CD4-positive, alpha-beta T cell treated with Interleukin-12 subunit alpha and Interleukin-12 subunit beta, for 1 hour (primary cell): ENCODE measurements at places on chromosomes 11 and 22.

- DNase-seq, result no peak
These were observed 8.0 kb upstream of the ESAM start for GRCh38 chr11:124769806-124770774.

DNA sequence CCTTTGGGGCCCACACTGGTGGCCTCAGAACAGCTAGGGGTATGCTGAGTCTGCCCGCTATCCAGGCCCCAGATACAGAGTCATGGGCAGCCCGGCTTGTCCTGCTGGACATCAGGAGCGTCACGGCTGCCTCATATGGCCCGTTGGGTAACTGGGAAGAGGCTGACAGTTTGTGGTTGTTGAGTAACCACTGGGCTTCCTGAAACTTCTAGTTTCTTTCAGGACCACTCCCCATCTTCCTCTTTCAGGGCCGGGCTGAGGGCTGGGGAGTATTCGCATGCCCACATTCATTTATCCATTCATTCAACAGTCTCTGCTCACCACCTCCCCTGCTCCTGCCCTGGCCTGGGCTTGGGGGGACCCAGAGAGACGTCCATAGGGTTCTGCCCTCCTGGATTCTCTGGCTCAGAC lies 13.4 kb upstream of the P2RY2 start:
- no peak for DNase-seq

GRCh38 chr22:31244943-31245451 lies 32.9 kb downstream of the LIMK2 start:
- no peak for DNase-seq

DNA sequence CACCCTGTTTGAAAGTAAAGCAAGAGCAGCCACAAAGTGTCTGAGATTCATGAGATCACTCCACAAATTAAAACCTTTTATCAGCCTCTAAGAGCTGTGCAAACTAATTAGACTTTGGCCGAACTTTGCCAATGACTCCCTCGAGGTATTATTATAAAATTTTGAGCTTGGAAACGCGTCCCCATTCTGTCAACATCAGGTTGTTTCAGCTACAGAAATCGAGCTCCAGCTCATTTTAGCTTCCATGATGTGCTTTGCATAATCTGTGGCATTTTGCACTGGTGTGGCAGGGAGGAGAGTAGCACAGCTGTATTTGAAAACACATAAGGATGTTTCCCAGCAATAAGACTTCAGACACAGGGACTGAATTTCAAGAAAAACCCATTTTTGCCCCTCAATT lies 872.2 kb downstream of the NTM start:
- DNase-seq, result no peak

DNA sequence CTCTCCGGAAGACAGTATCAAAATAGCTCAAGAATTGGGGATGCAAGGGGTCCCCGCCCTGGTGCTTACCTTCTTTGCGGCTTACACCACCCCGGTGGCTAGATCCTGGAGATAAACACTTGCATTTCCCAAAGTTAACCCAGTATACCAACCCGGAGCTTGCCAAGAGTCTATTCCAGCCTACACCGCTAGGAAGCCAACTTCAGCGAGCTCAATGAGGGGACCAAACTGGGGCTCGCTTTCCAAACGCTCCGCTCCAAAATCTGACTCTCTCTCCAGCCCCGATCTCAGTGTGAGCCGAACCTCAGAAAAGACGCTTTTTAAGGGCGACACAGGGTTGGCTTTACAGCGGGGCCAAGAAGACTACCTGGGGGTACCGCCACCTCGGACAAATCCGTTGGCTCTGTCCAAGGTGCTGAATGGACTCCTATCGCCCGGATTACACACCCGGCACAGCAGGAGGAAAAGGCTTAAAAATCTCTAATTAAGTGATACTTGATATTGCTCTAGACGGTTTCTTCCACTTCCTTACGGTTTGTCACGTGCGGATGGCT lies 20.1 kb upstream of the BDNF start:
- no peak for DNase-seq

DNA sequence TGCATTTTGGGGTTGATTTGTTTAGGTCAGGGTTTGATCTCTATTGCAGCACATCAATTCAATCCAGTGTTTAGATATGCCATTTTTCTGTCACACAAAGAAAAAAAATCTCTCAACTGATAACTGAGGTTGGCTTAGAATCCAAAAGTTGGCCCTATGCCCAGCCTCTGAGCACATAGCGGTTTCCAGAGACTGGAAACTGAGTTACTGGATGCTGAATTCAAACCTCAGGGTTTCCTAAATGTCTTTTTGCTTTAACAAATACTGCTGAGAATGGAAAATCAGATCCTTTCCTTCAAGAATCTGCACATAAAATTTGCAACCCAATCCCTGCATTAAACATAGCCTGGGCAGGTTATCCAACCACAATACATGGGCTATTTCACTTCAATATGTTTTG lies 4.0 kb downstream of the P4HA3 start:
- no peak for DNase-seq

- DNase-seq, result no peak
These were observed 935 bp downstream of the LAMTOR1 start for GRCh38 chr11:72102162-72102561.

DNA sequence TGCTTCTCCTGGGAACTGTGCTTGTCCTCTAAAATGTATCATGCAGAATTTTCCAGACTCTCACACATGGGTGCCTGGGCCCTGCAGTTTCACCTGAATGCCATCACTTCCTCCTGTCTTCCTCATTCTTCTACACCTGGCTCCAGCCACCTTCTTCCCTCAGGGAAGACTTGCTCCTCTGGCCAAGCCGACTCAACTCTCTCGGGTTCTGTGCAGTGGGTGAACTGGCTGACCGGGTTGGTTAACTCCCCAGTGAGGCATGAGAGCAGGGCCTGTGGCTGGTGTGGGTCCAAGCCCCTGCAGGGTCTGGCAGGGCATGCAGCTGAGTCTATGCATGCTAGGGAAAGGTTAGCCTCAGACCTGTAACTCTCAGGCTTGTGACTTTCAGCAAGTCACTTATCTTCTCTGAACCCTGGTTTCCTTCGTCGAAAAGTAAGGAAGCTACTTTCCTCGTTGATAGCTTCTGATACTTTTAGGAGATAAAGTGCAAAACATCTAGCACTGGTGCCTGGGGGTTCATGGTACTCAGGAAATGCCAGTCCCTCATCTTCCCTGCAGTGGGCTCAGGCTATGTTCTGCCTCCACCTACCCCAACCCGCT lies 11.9 kb downstream of the CD82 start:
- no peak for DNase-seq

- DNase-seq, result no peak
These were observed 124.3 kb downstream of the DBX1 start for GRCh38 chr11:20035701-20036601.

DNA sequence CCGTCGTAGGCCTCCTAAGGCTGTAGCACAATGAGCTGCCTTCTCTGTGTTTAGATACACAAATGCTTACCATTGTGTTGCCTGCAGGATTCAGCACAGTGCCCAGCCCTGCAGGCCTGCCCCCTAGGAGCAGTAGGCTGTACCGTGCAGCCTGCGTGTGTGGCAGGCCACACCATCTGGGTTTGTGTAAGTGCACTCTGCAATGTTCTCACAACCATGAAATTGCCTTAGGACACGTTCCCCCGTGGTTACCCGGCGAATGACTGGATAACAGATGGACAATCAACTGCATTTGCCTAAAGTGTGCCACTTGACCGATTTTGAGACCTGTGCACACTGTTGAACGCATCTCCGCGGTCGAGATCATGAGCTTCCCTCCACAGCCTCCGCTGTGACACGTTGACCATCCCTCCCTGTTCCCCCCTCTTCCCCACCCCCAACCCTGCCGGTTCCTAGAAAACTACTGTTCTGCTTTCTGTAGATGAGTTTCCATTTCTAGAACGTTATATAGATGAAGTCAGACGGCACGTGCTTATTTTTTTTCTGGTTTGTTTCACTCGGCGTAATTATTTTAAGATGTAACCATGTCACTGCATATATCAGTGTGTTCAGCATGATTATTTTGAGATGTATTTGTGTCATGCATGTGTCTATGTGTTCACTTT lies 22.2 kb upstream of the CTSD start:
- DNase-seq, result no peak

GRCh38 chr11:61778920-61779650 lies 13.3 kb downstream of the TMEM258 start:
- DNase-seq, result no peak

DNA sequence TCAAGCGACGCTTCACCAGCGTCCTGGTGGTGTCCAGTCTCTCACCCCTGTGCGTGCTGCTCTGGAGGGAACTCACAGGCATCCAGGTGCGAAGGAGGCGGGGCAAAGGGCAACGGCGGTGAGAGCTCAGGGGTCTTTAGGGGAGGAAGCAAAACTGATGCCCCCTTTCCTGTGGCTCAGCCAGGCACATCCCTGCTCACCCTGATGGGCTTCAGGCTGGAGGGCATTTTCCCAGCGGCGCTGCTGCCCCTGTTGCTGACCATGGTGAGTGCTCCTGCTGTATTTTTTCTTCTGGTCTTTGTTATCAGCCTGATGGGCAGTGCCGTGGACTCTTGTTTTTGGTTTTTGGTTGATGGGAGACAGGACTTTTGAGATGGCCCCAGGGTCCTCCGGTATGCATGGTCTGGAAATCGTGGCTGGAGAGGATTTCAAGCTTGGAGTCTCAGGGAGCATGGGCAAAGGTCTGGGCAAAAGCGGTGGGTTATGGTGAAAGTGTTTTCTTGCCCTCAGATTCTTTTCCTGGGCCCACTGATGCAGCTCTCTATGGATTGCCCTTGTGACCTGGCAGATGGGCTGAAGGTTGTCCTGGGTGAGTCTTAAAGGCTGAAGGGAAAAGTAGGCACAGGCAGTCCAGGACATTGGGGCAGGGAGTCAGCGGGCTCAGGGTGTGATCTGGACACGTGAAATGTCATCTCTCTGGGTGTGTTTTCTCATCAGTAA lies 695 bp downstream of the RCE1 start:
- DNase-seq, result no peak

DNA sequence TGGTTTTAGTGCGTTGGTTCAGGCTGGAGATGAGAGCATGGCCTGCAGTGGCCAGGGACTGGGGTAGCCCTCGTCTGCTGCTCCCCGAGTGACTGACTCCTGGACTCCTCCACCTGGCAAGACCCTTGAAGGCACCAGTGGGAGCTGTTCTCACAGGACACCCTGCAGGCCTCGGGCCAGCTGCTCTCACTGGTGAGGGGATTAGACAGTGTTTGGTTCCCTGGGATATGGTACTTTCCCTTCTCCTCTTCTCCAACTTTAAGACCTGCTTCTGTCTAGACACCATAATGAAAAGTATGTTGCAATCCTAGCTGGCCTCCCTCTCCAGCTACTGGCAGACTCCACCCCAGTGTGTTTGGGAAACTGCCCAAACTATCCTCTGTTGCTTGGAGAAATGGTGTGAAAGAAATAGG lies 168.8 kb upstream of the CADM1 start:
- no peak for DNase-seq

- DNase-seq, result no peak
These were observed 13.7 kb downstream of the APBB1 start for GRCh38 chr11:6405052-6405667.

- DNase-seq, result no peak
These were observed 47.9 kb upstream of the FLI1 start for GRCh38 chr11:128645968-128646367.

- DNase-seq, result peak; percentile 79
These were observed 12.2 kb downstream of the BCL9L start for GRCh38 chr11:118913411-118914125.

GRCh38 chr11:79055856-79056631 lies 384.8 kb downstream of the TENM4 start:
- no peak for DNase-seq

DNA sequence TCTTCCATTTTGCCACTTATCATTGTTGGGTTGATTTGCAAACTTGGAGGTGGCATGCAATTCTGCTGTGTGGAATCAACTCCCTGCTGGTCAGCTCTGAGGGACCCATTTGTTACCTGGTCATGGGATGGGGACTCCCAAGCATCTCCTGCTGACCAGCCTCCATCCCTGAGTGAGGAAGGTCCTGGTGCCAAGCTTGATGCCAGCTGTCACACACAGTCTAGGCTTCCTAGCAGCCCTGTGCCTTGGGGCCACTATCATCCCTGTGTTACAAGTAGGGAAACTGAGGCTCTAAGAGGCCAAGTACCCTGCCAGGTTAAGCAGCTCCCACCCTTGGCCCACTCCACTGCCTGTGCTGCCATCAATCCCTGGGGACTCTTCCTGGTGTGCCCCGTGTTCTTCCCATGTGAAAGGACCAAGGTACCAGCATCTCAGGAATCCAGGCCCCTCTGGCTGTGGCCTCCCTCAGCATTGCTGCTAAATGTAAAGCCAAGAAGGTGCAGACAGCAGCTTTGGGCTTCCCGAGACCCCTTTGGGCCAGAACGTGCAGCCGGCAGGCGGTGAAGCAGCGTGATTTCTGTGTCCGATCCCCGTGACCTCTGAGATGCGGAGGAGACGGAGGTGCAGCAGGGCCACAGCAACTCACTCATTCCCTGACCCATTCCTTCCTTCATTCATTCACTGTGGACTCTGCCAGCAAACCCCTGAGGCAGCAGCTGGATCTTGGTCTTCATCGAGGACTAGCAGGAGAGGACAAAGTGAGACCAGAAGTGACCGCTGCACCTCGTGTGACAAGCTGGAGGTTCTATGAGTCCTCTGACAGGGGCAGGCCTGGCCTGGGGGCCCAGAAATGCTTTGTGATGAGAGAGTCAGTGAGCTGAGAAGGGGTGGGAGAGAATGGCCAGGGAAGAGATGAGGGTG lies 49.7 kb downstream of the MYEOV start:
- DNase-seq, result no peak

GRCh38 chr22:18024956-18025720 lies 777 bp upstream of the MICAL3 start:
- no peak for DNase-seq

GRCh38 chr22:31425331-31426050 lies 26.1 kb downstream of the DRG1 start:
- DNase-seq, result no peak

DNA sequence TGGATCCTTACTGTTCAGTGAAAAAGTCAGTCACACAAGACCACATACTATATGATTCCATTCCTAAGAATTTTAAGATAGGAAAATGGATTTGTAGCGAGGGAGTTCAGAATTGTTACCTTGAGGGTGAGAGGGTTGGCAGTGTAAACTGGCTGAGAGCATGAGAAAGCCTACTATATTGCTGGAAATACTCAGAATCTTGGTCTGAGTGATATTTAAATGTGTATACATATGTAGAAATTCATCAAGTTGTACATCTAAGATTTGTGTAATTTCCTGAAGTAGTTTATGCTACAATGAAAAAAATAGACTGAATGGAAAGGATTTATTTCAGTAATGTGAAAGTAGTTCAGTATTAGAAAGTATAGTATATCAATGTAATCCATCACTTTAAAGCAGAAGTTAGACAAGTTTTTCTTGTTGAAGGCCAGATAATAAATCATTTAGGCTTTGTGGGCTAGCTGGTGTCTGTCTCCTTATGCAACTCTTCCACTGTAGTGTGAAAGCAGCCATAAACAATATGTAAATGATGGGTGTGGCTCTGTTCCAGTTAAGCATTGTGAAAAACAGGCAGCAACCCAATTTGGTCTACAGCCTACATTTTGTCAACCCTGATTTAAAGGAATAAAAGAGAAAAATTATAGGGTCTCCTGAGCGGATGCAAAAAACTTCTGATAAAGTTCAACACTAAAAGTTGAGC lies 127.2 kb upstream of the THY1 start:
- no peak for DNase-seq

DNA sequence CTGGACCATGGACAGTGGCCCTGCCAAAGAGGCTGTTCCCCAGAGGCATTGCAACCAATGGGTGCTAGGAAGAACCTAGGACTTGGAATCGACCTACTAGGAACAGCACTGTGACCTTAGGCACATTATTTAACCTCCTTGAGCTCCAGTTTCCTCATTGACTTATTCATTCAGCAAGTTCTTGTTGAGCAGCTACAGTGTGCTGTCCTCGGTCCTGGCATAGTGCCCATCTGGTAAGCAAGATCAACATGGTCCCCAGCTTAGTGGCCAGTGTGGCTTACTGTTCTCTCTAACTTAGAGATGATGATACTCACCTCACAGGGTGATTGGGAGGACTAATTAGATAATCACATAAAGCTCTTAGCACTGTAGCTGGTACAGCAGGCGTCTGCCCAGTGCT lies 8.2 kb downstream of the ABCG4 start:
- no peak for DNase-seq
